ENCODE measurements at places on chromosomes 1 and 21.

DNA sequence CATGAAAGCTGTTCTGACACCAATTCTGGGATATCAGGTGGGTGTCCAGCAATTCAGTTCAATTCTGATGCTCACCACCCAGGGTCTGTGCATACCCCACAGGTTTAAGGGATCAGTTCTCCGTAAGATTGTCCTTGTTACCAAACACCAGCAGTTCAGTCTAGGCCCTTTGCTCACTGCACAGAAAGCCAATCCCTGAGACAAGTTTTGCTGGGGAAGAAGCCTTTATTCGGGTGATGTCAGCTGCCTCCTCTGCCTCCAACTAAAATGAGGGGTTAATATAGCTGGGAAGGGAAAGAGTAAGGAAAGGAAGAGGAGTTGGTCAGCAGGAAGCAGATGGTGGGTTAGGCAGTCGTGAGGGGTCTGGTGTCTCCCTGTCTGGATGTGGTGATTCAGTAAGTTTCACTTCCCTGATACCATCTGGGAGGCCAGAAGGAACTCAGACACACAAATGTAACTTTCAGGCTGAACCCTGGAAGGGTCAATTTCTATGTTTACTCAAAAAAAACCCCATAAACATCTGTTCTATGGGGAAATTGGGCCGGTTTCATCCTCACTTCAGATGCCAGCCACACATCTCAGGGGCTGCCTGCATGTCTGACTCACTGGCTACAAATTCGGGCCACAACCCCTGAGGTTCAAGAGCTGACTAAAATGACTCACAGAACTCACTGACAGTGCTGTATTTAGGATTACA is 83.3 kb upstream of the PGBD5 start:
- DNase-seq, result no peak

- peak; percentile 37 for DNase-seq
Measured at GRCh38 chr1:190478149-190479049, 735 bp upstream of the BRINP3 start.

GRCh38 chr21:18118566-18118965 is 126.1 kb upstream of the CHODL start:
- DNase-seq, result no peak

DNA sequence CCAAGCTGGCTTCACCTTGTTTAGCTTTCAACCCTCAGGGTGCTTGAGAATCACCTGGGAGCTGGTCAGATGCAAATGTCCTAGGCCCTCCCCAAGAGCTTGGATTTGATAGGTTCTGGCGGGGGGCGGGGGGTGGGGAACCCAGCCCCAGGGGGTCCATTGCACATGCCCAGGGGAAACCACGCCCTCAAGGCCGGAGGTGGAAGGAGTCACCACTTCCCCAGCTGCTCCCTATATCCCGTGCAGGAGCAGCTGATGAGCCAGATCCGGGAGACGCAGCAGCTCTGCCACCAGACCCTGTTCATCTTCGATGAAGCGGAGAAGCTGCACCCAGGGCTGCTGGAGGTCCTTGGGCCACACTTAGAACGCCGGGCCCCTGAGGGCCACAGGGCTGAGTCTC is 5.8 kb downstream of the TOR3A start:
- no peak for DNase-seq

DNA sequence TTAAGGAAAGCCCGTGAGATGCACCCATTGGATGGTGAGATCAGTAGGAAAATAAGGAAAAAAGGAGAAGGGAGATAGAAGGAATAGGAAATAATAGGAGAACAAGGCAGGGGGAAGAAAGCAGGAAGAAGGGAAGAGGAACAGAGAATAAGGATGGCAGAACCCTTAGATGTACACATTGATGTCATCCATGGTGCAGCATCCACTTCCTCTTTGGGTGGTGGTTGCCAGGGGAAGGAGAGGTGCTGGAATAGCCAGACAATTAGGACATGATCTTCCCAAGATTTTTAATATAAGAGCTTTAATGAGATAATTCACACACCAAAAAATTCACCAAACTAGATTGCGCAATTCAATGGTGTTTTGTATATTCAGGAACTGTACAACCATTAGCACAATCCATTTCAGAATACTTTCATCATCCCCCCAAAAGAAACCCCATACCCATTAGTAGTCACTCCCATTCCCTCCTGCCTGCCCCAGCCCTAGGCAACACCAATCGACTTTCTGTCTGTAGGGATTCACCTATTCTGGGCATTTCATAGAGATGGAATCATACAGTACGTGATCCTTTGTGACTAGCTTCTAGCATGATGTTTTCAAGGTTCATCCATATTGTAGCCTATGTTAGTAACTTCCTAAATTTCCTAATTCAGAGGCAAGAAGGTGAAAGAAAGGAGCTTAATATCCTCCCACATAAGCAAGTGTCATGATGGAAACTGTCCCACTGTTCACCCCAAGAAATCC is 121.4 kb downstream of the PLXNA2 start:
- DNase-seq, result no peak

DNA sequence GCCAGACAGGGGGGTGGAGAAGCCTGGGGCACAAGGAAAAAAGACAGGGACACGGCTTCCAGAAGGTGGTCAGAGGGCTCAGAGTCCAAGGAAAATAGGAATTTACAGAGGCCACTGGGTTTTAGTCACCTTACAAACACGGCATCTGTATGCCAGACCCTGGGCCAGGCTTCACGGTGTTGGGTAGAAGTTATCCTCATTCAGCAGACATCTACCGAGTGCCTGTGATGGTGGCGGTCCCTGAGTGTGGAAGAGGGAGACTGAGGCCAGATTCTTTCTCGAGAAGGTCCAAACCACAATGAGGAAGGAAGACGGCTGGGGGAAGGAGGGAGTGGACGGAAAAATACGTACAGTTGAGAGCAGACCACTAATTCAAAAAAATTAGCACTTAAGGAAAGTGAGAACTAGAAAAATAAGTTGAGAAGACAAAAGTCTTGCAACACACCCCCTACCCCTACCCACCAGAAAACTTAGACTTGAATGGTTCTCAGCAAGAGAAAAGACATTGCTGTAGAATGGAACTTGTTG is 864 bp upstream of the BTG2 start:
- no peak for DNase-seq

- no peak for DNase-seq
Measured at GRCh38 chr1:72606216-72606810, 324.0 kb upstream of the NEGR1 start.

- no peak for DNase-seq
Measured at GRCh38 chr1:40183055-40183710, 22.0 kb downstream of the RLF start.

DNA sequence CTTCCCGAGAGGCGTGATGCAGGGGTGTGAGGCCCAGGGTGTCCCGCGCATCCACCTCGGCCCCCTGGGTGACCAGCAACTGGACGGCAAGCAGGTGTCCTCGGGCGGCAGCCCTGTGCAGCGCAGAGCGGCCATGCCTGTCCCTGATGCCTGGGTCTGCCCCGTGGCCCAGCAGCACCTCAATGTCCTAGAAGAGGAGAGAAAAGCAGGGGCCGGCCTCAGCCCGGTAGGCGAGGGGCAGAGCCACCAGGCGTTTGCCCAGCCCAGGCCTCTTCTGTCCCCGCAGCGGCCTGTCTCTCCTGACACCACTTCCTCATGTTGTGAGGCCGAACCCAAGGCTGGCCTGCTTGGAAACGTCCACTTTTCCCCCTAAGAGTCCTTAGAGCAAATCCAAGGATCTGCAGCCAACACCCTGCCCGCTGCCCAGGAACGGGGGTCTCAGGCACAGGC is 1.7 kb downstream of the ANKRD65 start:
- DNase-seq, result peak; percentile 35

DNA sequence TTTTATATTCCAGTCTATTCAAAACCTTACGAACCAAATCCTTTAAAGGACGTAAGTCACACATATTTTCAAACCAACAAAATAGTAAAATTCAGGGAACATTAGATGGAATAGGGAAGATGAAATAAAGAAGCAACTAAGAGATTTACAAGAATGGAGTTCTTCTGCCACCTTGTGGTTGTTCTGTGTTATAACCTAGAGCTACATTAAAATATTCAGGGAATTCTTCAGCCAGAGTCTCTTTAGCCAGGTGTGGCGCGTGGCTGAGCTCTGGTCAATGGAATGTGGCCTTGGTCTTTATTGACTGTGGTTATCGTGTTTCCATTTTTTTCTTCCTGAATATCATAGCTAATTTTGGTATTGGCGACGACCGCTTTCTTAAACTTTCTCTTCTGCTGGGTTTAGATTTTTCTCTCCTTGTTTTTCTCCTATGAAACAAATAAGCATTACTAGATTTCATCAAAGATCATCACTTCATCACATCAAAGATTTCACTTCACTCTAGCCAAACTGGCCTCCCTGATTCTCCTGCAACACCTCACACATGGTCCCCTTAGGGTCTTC is 221.3 kb downstream of the MRPL39 start:
- DNase-seq, result no peak

DNA sequence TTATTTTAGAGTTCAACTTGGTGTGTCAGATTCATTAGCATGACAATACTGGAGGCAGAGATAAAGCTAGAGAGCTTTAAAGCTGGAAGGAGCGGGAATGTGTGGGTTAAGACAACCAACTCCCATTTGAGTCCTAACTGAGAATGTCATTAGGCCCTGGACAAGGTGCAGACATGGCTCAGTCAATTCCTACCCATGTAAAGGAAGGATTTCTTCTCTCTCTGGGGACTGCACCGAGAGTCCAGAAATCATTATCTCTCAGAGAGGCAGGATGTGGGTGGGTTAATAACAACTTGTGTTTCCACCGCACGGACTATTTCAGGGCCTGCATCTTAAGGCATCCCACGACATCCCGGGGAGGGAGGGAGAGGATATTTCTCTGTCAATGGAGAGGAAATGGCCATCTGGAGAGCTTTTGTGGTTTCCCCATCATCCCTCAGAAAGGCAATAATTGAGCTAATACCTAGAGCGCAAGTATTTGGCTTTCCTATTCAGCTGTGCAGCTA is 46.7 kb upstream of the SARS1 start:
- no peak for DNase-seq

DNA sequence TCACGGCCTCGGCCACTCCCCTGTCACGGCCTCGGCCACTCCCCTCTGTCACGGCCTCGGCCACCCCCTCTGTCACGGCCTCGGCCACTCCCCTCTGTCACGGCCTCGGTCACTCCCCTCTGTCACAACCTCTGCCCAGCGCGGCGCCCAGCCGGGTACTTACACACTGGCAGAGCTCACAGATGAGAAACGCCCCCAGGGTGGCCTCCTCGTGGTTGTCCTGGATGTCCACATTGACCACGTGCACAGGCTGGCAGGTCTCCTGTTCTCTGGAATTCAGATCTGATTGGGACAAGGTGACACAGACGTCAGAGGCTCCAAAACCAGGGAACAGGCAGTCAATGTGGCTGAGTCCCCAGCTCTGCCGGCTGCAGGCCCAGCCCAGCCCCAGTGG is 3.3 kb upstream of the TMEM240 start:
- DNase-seq, result peak; percentile 90

DNA sequence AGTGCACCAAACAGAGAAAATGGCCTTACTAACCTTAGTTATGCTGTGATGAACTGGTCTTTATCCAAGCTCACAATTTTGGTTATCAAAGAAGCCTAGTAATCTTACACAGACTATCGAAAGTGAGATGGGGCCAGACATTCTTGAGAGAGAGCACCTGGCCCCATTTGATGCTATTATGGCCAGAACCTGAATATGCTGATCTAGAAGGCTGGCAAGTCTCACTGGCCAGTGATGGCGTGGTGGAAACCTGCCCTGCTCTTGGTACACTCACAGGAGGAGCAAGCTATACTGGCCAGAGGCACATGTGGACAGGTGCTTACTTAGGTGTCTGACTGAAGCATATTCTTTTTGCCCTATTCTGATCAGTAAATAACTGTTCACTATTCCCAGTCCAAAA is 357.8 kb upstream of the ZRANB2 start:
- no peak for DNase-seq

GRCh38 chr1:245687636-245688535 is 533.1 kb downstream of the KIF26B start:
- no peak for DNase-seq

DNA sequence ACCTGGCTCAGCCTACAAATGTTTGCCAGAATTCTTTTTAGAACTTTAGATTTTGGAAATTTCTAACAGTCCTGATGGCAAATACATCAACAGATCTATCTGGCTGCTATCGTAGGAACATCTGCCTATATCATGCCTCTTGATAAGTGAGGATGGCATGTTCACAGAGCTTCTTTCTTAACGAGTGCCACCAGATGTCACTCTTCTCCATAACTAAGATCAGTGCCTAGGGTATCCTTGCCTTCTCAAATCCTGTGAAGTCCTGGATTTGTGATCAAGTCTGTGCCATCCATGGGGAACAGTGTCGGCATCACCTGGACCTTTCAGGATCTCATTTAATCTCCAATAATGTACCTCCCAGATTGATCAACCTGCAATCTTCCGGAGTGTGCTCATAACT is 36.5 kb upstream of the CD5L start:
- DNase-seq, result no peak

DNA sequence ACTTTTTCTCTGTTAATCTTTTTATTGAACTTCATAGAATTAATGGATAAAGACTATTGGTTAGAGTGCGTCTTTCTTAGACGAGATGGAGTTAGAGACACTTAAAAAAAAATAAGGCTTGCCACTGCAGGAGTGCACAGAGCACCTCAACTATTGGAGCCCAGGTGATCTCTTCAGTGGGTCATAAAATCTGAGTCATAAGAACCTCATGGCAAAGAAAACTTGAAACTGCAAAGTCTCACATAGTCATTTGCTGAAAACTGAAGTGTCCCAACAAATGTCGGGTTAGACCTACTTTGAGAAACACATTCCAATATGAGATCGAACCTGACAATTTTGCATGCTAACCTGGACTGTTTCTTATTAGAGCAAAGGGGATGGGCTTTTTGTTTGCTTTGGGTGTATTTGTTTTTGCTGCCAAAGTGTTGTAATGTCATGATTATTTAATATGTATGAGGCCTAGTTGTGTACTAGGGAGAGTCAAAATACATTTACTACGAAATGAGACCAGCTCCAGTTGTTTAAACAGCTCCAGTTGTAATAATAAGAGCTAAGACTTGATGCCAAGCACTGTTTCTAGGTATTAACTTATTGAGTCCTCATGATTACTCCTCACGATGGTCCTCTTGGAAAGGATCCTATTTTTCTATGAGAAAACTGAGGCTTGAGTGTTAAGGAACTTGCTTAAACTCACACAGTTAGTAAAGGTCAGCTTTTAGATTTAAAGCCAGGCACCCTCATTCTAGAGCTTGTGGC is 65.1 kb downstream of the DDR2 start:
- DNase-seq, result no peak
